ENCODE measurements at places on chromosomes 7 and 10.

GRCh38 chr7:19713676-19714075, 4.8 kb upstream of the POLR1F start:
- no peak for DNase-seq

DNA sequence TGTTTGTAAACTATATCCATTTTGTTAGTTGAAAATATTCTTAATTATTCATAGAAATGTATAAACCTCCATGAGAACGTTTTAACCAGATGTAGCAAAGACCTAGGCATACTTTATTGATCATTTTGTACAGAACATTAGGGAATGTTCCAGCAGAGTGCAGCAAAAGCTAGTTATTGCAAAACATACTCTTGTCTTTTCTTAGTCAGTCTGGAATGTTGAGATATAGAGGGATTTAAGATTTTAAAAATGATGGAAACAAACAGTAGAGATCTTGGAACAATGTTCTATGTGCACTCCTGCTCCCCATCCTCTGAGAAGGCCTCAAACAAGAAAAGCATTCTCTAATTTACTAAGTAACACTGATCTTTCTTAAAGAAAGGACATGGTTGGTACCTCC, 292.1 kb downstream of the BBS9 start:
- no peak for DNase-seq

- DNase-seq = no peak
Observed at GRCh38 chr7:103142494-103142893, 6.4 kb downstream of the NAPEPLD start.

- no peak for DNase-seq
Observed at GRCh38 chr7:13286916-13287315, 599.5 kb downstream of the ARL4A start.

GRCh38 chr10:114021717-114022680, 21.7 kb upstream of the ADRB1 start:
- no peak for DNase-seq

GRCh38 chr10:22927661-22928403, at the start of gene ARMC3:
ARMC3 (plus strand) TSS chr10:22928053; CDS start chr10:22931997, 3,944 bp downstream.
- DNase-seq = peak; percentile 52

- no peak for DNase-seq
Observed at GRCh38 chr7:135186841-135187253, 16.3 kb upstream of the CYREN start.

- no peak for DNase-seq
Observed at GRCh38 chr10:62709200-62709599, 95.3 kb upstream of the ADO start.

DNA sequence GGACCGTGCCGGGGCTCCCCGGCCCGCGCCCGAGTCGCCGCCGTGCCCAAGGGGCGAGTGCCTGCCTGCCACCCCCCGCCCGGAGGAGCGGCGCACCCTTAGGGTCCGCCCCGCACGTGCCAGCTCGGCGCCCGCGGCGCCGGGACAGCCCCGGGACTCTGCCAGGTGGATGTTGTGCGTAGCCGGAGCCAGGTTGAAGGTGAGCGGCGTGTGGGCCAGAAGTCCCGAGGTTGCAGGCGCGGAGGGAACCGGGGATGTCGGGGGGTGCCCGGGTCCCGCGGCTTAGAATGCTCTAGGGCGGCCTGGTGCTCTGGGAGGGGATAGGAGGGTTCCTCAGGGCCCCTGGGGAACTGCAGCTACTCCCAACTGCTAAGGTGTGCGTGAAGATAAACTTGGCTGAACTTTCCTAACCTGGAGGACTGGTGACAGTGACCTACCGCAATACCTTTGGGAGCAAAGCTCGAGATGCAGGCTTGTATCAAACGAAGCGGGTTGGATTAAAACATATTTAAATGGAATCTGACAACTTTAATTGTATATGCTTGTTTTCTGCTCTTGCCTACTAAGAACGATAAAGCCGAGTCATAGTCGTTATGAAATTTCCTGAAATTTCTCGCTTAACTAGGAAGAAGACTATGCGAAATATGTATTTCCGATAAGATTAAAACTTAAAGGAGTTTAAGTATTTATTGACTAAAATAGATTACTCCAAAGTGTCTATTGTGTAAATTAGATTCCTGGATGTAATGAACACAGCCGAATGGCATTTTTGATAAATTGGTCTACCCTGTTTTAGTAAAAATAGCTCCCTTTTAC, at the start of gene CUX1:
CUX1 (plus strand) TSS at position 156 of the 816 bp plus-strand sequence; CDS start at position 170, 14 bp downstream.
- DNase-seq = no peak
